ENCODE measurements at places on chromosomes 13 and 19.

- DNase-seq, result no peak
Observed at GRCh38 chr19:17248011-17248776, 2.5 kb upstream of the NR2F6 start.

- DNase-seq, result no peak
Observed at GRCh38 chr13:100515410-100515800, 73.2 kb downstream of the GGACT start.

- no peak for DNase-seq
Observed at GRCh38 chr13:50887151-50887550, 22.4 kb upstream of the RNASEH2B start.

DNA sequence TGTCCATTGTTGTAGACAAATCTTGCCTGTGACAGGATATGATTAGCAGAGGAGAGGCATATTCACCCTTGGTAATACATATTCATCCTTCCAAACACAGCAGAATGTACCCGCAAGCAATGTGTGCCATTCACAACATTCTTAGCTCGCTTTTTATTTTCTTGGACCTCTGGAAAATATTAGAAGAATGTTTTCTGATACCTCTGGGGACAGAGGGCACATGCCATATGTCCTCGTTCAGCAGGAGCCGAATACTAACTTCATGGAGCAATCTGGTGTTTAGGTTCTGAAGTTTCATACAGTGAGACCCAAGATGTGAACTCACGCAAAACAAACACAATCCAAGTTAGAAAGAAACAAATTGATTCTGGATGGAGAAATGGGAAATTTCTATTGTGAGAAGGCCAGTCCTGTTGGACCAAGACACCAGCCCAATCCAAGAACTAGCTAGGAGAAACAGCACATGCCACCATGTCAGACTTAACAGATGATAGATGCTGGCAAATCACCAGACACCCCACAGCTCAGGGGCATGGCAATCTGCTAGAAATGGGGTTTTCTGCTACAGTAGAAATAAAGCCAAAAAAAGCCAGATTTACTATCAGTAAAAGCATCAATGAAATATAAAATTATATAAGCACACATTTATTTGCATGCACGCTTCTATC is 297.4 kb downstream of the DCLK1 start:
- no peak for DNase-seq

DNA sequence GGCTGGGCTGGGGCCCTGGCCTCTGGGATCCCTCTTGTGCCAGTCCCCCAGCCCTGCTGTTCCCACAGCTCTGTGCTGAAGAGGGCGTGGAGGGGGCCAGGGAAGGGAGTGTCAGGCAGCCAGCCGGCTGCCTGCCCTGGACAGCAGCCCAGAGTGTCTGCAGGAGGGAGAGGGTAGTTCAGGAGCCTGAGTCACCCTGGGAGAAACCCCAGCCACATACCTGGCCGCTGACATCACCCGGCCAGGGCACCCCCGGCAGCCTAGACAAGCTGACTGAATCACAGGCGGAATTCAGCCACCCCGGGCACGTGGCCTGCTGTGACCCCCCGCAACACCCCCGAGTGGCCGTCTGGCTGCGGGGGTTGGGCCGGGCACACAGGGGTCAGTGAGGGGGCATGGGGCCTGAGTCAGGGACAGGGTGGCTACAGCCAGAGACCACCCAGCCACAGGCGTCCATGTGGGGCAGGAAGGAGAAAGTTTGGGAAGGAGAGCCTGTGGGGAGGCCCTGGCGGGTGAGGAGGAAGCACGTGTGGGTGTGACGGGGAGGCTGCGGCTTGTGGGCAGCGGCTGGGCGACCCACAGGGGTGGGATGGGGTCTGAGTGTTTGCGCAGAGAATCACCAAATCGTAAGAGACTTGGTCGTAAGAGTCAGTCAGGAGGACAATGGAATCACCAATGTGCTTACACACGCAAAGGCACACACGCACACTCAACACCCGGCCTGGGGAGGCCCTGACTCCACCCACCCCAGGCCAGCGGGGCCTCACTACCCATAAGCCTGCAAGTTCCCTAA is 11.9 kb upstream of the FOSB start:
- DNase-seq, result peak; percentile 100

DNA sequence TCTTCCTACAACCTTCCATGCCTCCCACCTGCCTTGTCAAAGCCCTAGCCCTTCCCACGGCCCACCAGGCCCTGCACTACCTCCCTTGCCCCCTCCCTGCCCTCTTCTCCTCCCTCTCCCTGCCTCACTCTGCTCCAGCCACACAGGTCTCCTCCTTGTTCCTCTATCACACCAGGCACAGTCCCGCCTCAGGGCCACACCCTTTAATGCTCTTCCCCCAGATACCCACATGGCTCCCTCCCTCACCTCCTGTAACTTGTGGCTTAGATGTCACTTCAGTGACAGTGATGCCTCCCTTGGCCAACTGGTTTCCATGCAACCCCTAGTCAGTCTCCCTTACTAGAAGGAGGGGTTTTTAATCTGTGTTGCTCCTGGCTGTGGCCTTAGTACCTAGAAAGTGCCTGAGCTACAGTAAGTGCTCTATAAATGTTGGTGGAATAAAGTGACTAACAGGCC is 1.3 kb downstream of the SIRT6 start:
- no peak for DNase-seq

GRCh38 chr19:18420930-18421329 is 1.7 kb downstream of the SSBP4 start:
- DNase-seq, result no peak

GRCh38 chr19:1941146-1942077 is at the start of gene CSNK1G2:
CSNK1G2 (plus strand) TSS chr19:1941172; CDS start chr19:1969773, 28,601 bp downstream.
- no peak for DNase-seq

Data from HT1080 (cell line).